ENCODE measurements at places on chromosomes 16 and 17.

- H3K27ac ChIP-seq, result no peak overlapping the region
- no peaks in the 10 kb centered on the region for H3K36me3 ChIP-seq
- no peak for DNase-seq
- H3K4me3 ChIP-seq, result no peak overlapping the region
These were observed 41.6 kb upstream of the KSR1 start for GRCh38 chr17:27414694-27415093.

- no peaks in the 10 kb centered on the region for H3K4me1 ChIP-seq
- no peaks in the 10 kb centered on the region for H3K36me3 ChIP-seq
- H3K27ac ChIP-seq, result no peak overlapping the region
- DNase-seq, result no peak
These were observed 600.0 kb upstream of the CA10 start for GRCh38 chr17:52758481-52758880.

DNA sequence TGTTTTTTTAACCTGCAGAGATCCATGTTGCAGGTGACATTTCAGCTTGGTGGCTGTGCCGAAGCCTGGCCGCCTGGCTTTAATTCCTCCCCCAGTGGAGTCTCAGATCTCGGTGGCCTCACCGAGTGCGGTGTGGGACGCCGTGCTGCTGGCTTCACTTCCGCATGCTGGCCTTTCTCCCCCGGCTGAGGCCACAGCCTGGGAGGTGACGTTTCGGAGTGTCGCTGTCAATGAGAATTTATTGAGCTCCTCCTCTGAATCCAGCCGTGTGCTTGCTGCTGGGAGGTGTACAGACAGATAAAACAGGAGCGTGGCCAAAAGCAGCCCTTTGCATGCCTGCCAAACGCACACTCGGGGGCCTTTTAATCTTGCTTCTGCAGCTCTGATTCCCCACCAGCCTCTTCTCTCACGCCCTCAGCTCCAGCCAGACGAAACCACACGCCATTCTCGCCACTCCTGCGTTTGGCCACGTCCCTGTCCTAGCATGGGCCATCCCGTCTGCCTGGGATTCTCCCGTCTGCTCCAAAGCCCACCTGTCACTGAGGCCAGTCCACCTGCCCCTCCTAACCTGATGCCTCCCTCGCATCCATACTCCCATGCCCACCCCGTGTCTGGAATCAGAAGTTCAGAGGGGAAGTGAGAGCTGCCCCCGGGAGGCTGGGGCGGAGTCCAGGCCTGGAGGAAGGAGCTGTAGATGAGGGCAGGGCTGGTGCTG, 3.6 kb downstream of the GSE1 start:
- no peak overlapping the region for H3K4me3 ChIP-seq
- DNase-seq, result no peak
- H3K27me3 ChIP-seq, result no peaks in the 10 kb centered on the region
- H3K27ac ChIP-seq, result peak overlapping the region; percentile 88

DNA sequence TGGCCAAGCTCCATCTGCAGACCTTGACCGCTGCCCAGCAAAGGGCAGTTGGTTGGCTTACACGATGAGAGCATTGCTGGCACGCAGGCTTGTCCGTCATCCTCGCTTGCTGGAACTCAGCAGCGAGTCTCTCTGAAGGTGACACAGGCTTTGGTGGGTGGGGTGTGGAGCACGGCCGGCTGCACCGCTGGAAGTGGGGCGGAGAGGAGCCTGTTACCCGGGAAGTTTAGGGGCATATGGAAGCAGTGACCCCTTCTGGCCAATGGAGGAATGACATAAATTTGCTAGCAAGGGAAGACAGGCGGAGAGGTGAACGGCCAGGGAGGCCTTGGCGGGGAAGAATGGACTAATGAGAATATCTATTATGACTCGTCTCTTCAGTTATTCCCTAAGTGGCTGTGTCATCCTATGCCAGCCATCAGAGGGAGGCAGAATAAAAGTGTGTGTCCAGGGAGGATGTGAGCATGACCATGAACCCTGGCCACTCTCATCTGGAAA, 65.9 kb upstream of the SDK2 start:
- peaks cover 22% of the 10 kb centered on the region for H3K27me3 ChIP-seq
- peak; percentile 28 for DNase-seq
- no peaks in the 10 kb centered on the region for H3K4me1 ChIP-seq
- H3K27ac ChIP-seq, result no peak overlapping the region

DNA sequence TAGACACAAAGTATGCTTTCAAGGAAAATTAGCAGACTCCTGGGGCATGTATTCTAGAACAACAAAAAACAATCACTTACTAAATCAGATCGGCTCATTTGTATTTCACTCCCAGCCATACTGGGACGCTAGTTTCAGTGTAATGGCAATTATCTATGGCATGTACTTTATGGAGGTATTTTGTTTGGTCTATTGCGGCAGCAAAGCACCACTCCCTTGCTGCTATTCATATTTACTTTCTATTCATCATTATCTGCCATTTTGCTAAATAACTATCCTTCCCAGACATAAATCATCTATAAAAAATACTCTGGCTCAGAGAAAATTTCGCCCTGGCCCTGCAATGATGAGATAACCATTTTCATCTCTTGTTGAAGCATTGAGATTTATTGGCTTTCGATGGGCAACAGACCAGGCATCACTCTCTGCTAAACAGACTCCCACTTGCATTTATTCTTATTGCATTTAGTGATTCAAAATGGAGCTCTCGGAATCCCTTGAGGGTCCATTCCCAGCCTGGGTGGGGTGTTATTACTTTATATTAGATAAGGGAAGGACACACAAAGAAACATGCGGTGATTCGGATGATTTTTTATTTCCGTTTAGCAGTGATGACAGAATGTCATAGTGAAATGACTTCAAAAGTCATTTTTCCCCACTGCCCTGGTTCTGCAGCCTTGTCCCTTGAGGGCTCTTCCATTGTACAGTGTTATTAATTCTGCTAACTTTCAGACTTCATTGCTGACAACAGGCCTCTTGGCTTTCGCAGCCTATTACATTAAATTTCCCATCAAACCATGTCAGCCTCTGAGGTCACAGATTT, 225.8 kb downstream of the IRX3 start:
- no peaks in the 10 kb centered on the region for H3K4me1 ChIP-seq
- H3K27me3 ChIP-seq, result no peaks in the 10 kb centered on the region
- H3K4me3 ChIP-seq, result no peak overlapping the region
- H3K27ac ChIP-seq, result no peak overlapping the region
- H3K36me3 ChIP-seq, result no peaks in the 10 kb centered on the region

- H3K27ac ChIP-seq, result no peak overlapping the region
- H3K27me3 ChIP-seq, result no peaks in the 10 kb centered on the region
- no peak overlapping the region for H3K4me3 ChIP-seq
- DNase-seq, result no peak
- no peaks in the 10 kb centered on the region for H3K36me3 ChIP-seq
These were observed 1.3 kb downstream of the MT1X start for GRCh38 chr16:56683424-56684172.

DNA sequence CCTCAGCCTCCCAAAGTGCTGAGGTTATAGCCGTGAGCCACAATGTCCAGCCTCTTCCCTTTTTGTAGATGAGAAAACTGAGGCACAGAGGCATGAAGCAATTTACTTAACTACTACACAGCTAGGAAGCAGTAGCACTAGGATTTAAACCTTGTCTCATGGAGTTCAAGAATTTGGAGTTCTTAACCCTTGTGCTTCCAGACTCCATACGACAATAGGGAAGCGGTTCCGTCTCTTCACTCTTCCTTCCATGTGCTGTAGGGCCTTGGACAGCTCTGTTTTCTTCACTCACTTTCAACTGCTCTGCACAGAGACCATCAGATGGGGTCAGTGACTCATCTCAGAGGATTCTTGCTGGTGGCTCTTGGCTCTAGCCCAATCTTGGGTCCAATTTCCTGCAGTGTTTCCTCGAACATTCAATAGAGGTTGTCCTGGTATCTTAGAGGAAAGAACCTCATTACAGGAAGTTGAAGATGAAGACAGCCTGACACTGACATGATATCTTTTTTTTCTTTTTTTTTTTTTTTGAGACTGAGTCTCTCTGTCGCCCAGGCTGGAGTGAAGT, 19.3 kb downstream of the ITGAL start:
- no peak overlapping the region for H3K27ac ChIP-seq
- 0 out of 2 replicates have a peak, but pooled peaks cover 3% of the 10 kb centered on the region for H3K4me1 ChIP-seq
- H3K36me3 ChIP-seq, result no peaks in the 10 kb centered on the region
- H3K4me3 ChIP-seq, result no peak overlapping the region
- DNase-seq, result peak; percentile 20

DNA sequence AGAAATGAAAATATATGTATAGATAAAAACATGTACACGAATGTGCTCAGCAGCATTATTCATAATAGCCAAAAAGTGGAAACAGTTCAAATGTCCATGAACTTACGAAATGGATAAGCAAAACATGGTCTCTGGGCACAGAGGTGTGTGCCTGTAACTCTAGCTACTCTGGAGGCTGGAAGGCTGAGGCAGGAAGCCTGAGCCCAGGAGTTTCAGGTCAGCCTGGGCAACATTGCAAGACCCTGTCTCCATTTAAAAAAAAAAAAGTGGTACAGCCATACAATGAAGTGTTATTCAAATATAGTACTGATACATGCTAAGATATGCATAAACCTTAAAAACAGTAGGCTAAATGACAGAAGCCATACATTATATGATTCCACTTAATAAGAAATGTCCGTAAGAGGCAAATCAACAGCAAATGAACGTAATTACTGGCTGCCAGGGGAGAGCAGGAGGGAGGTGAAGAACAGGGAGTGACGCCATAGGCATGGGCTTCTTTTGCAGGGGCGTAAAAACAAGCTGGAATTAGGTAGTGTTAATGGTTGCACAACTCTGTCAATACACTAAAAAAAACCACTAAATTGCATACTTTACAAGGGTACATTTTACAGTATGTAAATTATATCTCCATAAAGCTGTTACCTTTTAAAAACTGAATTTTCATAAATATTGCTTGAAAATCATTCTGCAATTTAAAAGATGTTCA, 87.2 kb upstream of the PLEKHM1 start:
- H3K4me1 ChIP-seq, result no peaks in the 10 kb centered on the region
- no peaks in the 10 kb centered on the region for H3K36me3 ChIP-seq
- no peak overlapping the region for H3K4me3 ChIP-seq
- DNase-seq, result no peak

- no peak overlapping the region for H3K27ac ChIP-seq
- no peaks in the 10 kb centered on the region for H3K27me3 ChIP-seq
- H3K36me3 ChIP-seq, result no peaks in the 10 kb centered on the region
- DNase-seq, result no peak
- no peak overlapping the region for H3K4me3 ChIP-seq
- H3K4me1 ChIP-seq, result no peaks in the 10 kb centered on the region
These were observed 105.5 kb downstream of the SOX9 start for GRCh38 chr17:72226322-72226721.

GRCh38 chr16:55482056-55482455, 3.1 kb downstream of the MMP2 start:
- H3K27ac ChIP-seq, result peak overlapping the region; percentile 57
- H3K36me3 ChIP-seq, result no peaks in the 10 kb centered on the region
- peaks cover 19% of the 10 kb centered on the region for H3K4me1 ChIP-seq
- DNase-seq, result no peak
- H3K4me3 ChIP-seq, result no peak overlapping the region

DNA sequence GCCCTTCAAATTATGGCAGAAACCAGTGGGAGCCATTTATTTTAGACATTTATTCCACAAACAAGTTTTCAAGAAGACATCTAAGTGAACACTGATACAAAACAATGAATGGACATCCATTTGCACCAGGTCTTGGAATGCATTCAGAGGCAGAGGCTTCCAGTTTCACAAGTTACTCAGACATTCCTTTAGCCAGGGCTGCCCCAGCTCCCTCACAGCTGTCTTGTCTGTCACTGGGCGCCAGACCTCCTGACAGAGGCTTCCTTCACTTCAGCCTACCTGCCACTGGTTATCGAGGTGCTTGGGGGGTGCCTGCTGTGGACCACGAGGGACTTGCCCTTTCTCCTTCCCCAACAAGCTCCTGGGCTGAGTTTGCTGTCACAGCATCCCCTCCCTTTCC, 19.2 kb downstream of the AQP8 start:
- H3K4me1 ChIP-seq, result no peaks in the 10 kb centered on the region
- no peaks in the 10 kb centered on the region for H3K36me3 ChIP-seq
- no peaks in the 10 kb centered on the region for H3K27me3 ChIP-seq
- DNase-seq, result no peak
- H3K4me3 ChIP-seq, result no peak overlapping the region
- no peak overlapping the region for H3K27ac ChIP-seq

DNA sequence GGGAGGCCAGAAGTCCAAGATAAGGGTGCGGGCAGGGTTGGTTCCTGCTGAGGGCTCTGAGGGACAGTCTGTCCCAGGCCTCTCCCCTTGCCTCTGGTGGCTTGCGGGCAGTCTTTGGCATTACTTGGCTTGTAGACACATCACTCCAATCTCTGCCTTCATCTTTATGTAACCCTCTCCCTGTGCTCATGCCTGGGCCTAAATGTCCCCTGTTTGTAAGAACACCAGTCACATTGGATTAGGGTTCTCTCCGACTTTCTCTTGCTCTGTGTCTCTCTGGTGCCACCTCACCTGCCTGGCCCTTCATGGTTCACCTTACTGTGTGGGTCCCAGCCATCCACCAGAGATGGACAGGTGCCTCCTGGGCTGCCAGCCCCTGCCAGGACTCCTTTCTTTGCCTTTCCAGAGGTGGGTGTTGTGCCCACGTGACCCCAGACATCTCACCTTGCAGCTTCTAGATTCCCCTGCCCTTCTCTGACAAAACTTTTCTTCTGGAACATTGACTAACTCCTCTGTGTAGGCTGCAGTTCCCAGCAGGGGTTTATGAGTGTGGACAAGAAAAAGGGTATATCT, 205.8 kb downstream of the MSI2 start:
- H3K4me1 ChIP-seq, result 0 out of 2 replicates have a peak, but pooled peaks cover 3% of the 10 kb centered on the region
- no peaks in the 10 kb centered on the region for H3K27me3 ChIP-seq
- H3K4me3 ChIP-seq, result no peak overlapping the region
- DNase-seq, result no peak

- H3K27ac ChIP-seq, result no peak overlapping the region
- H3K4me3 ChIP-seq, result no peak overlapping the region
- DNase-seq, result peak; percentile 25
- no peaks in the 10 kb centered on the region for H3K36me3 ChIP-seq
These were observed 93.0 kb downstream of the SEC14L1 start for GRCh38 chr17:77233635-77234334.

GRCh38 chr17:17353625-17354484, 50.7 kb downstream of the NT5M start:
- no peaks in the 10 kb centered on the region for H3K27me3 ChIP-seq
- no peak for DNase-seq
- no peak overlapping the region for H3K27ac ChIP-seq
- no peaks in the 10 kb centered on the region for H3K36me3 ChIP-seq
- no peaks in the 10 kb centered on the region for H3K4me1 ChIP-seq

GRCh38 chr16:75593308-75593707, 27.1 kb downstream of the GABARAPL2 start:
- no peaks in the 10 kb centered on the region for H3K4me1 ChIP-seq
- no peak for DNase-seq
- no peaks in the 10 kb centered on the region for H3K27me3 ChIP-seq
- H3K36me3 ChIP-seq, result no peaks in the 10 kb centered on the region
